ENCODE measurements at places on chromosomes 3 and 15.

GRCh38 chr3:182710557-182711157, 82.6 kb upstream of the ATP11B start:
- DNase-seq: no peak

DNA sequence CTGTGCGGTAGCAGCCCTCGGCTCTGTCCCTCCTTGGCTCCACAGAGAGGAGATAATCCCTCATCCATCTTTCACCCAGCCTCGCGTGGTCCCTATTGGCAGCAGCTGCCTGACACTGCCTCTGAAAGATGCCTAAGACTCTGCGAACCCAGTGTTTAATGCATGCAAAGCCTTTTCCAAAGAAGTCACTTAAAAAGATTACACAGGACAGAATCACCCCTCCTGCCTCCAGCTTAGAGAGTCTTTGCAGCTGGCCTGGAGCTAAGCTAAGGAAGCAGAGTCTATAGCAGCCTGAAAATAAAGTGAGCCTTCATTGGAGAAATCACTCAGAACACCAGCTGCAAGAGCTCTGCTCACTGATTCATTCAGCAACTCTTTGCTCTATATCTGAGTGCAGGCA, 247.2 kb downstream of the SHQ1 start:
- no peak for DNase-seq

- no peak for DNase-seq
These were observed 730 bp upstream of the ZNF710 start for GRCh38 chr15:90000186-90001001.

GRCh38 chr3:98763819-98764418, 779 bp downstream of the ST3GAL6 start:
- no peak for DNase-seq

DNA sequence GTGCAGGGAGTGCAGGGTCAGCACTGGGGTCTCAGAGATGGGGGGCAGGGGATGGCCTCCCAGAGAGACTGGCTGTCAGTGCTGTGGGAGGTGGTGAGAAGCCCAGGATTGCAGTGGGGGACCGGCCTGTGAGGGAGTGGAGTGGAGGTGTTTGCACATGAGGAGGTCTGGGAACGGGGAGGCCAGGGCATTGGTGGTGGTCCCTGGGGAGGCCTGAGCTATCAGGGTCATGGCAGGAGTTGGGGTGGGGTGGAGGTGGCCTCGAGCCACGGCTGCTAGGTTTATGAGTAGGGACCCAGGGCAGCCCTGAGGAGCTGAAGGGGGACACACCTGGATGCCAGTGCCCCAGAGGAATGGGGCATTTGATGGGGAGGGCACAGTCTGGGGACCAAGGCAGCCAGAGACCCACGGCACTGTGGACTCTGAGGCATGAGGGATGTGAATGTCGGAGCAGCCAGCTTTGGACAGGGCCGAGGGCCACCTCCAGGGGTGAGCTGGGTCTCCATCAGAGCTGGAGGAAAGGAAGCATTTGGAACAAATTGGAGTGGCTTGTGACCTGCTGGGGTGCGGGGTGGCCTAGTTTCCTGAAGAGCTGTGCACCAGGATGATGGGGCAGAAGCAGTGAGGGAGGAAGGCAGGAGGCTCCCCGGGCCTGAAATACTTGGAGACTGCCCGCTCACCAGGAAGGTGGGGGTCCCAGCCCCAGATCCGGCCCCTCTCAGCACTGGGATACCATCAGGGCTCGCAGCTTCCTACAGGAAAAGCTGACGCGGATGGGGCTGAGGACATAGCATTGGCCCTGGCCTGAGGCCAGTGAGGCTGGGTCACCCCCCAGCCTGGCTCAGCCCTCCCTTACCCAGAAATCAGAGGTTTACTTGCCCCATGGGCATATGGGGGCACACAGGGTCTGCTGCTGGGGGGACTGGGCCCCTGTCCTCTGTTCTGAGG, 9.5 kb upstream of the CSPG4 start:
- DNase-seq: no peak

GRCh38 chr15:41901431-41901830, 7.6 kb upstream of the SPTBN5 start:
- no peak for DNase-seq

- no peak for DNase-seq
These were observed 70.8 kb downstream of the MCF2L2 start for GRCh38 chr3:183357564-183358079.

- no peak for DNase-seq
These were observed 1.5 kb downstream of the IGSF10 start for GRCh38 chr3:151459358-151459757.

- no peak for DNase-seq
These were observed 7.2 kb upstream of the SYNM start for GRCh38 chr15:99097441-99098410.

GRCh38 chr15:85589851-85590250, 204.9 kb downstream of the KLHL25 start:
- no peak for DNase-seq

DNA sequence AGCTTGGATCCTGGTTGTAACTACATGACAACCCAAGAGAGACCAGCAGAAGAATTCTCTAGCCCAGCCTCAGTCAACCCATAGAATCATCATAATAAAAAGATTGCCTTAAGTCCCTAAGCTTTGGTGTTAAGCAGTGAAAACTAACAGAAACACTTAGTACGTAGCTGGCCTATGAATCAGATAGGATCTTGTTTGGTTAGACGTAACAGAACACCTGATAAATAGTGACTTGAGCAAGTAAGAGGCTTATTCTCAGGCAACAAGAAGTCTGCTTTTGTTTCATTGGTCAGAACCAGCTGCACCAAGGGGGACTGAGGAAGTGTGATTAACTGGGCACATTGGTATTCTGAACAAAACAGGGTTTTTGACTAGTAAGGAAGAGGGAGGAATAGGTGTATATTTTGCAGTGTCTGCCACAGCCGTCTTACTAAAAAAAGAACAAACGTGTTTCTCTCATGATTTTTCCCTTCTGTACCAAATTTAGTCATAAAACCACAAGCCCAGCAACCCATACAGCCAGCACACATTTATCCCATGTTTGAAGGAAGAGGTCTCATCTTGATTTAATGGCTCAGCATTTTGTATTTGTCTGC, 53.3 kb upstream of the GLCE start:
- no peak for DNase-seq

DNA sequence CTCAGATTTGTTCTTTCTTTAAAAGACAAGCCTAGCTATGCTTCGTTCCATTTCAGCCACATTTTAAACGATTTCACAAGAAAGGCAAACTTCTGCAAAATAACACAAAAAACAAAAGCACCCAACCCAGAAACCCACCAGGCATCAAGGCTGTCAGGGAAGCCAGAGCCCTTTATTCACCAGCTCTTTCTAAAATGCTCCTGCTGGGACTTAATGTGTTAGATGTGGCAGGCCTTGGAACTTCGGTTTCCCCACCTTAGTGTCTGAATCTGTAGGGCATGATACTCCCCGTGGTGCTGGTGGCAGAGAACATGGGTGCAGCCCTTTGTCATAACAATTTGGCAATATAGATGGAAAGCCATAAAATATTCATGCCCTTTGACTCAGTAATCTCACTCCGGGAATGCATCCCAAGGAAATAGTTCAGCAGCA, 56.8 kb upstream of the LCTL start:
- no peak for DNase-seq

DNA sequence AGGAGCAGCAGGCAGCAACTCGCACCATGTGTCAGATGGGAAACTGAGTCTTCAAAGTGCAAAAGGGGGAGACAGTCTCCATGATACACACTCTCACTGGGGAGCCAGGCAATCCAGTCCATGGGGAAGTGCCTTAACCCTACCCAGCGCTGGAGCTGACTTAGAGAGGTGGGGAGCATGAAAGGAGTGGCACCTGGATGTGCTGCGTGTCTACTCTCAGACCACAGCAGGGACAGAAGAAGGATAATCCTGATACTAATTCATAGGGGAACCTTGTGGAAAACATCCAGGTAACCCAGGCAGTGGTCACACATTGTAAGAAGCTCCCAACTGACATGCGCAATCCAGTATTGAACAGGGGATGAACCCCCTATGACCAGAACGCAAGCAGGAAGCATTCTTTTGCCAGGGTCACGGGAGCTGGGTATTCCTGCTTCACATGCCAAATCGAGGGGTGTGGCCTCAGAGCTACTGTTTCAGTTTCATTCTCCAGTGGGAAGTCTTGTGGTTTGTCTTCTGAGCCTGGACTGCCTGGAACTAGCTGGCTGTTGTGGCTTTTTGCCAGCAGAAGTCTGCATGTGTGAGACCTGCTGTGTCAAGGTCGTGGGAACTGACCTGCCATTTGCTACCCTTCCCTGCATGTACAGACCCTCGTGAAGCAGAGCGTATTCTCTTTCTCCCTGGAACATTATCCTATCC, 367.6 kb upstream of the NDN start:
- no peak for DNase-seq

DNA sequence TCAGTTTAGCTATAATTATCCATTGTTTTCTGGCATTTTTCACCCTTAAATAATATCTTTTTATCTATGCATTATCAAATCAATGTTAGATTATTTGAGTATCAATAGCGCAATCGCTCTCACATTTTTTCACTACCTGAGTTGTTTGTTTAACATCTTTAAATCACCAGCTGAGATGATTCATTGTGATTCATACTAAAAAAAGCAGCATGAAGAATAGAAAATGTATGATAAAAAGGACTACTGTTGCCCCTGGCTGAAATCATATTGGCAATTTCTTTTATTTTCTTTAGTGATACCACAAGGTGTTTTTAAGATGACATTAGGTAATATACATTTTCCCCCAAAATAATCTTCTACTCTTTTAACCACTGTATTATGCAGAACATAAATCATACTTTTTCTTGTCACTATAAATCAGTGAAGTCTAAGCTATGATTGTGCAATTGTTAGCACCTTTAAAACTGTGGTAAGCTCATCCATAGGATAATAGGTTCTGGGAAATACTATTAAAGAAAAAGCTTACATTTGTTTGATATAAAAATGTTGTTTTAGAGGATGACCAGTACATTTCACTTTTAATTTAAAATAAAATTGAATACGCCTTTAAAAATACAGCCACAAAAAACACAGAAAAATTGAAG, 889.1 kb downstream of the NAALADL2 start:
- DNase-seq: no peak

DNA sequence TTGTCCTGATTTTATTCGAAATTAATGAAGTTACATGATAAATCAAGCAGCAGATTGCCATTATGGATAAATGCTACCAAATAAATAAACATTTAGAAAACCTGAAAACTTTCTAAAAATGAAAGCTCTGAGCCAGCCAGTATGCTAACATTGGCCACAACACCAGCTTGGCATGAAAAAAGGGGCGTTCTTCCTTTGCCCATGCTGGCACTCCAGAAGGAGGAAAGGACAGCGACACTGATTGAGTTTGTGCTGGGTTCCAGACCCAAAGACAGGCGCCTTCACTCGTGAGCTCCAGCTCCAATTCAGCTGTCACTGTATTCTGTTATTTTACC, 5.1 kb downstream of the STIMATE start:
- no peak for DNase-seq

GRCh38 chr3:25503898-25504301, 75.8 kb downstream of the RARB start:
- no peak for DNase-seq

- DNase-seq: no peak
These were observed 125.4 kb upstream of the PLCL2 start for GRCh38 chr3:16759227-16759903.

- DNase-seq: no peak
These were observed 298.6 kb downstream of the ADAMTS17 start for GRCh38 chr15:100043068-100043641.
